ENCODE measurements at places on chromosomes 12 and 14.

DNA sequence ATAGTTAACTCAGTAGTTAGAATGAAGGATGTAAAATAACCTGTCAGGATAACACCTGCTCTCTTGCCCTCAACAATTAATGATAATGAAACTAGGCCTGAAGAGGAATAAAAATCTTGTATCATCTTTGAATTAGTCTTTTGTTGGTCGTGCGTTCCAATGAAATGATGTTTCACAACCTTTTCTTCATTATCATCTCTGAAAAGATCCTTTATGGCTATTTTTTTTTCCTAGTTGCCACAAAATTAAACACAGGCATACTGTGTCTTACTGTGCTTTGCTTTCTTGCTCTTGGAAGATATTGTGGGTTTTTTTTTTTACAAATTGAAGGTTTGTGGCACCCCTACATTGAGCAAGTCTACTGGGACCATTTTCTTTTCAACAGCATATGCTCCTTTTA lies 128.6 kb downstream of the BICD1 start:
- no peak for DNase-seq

GRCh38 chr12:95673576-95673975 lies 117.0 kb downstream of the NTN4 start:
- no peak for DNase-seq

DNA sequence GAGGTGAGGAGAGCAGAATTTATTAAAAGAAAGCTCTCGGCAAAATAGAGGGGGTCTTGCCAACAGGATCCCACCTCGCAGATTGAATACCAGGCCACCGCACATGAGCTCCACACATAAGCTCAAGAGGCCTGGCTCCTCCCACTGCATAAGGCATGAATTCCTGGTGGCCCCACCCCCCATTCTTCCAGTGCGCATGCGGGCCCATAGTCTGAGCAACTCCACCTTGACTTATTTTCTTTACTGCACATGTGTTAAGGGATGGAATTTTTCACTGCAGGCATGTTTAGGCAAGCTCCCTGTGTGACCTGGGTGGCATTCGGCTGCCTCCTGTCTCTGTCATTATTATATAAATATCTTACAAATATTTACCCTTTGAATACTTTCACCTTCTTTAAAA lies 412.5 kb downstream of the RMST start:
- no peak for DNase-seq

- no peak for DNase-seq
Measured at GRCh38 chr14:102750376-102750775, 26.9 kb upstream of the TRAF3 start.

GRCh38 chr12:10048526-10048925 lies 18.0 kb downstream of the CLEC9A start:
- DNase-seq: no peak

DNA sequence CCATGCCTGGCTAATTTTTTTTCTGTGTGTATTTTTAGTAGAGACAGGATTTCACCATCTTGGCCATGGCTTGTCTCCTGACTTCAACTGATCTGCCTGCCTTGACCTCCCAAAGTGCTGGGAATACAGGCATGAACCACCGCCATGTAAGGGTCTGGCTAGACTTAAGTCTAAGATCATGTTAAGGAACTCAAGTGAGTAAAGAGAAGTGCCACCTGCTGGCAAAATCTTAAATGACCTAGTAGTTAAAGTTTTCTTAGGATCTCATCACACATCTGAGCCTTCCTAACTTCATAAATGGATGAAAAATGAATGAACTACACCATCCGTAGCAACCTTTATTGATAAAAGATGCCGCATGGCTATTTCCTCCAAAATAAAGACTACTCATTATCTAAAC lies 1.7 kb upstream of the C12orf56 start:
- DNase-seq: no peak

- no peak for DNase-seq
Measured at GRCh38 chr12:83052890-83053541, 366.3 kb downstream of the TMTC2 start.

DNA sequence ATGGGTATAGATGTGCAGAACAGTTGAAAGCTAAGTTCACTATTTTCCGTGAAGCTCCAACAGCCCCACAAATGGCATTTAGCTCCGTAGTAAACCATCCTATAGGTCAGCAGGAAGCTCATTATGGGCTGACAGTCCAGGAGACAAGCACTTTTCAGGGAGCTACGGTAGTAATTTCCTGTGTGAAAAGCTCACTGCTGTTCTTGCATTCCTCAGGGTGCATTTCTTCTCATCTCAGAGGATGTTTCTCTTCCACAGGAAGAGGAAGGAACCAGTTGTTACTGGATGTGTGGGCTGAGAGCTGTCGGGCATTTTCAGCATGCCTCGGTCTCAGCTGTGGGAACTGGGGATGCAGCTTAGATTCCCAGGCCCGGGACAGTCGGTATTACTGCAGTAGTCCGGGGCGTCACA lies 72.8 kb downstream of the GALNT4 start:
- DNase-seq: no peak

DNA sequence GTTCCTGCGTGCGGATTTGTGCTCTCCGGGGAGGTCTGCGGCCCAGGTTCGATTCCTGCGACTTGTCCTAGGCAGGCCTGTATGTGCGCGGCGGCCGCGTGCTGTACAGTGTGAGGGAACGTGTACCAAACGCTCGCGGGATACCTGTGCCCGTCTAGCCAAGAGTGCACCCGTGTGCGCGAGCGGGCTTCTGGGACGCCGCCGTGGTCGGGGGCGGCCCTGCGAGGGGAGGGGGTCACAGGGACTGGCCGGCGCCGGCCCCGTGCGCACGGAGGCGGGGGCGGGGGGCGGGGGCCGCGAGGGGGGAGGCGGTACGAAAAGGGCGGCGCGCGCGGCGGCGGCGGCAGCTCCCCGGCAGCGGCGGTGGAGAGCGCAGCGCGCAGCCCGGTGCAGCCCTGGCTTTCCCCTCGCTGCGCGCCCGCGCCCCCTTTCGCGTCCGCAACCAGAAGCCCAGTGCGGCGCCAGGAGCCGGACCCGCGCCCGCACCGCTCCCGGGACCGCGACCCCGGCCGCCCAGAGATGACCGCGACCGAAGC lies at the start of gene DLK1:
TSS of gene DLK1 (plus strand) at position 343 of the 536 bp plus-strand sequence. CDS start at position 520, 177 bp downstream.
- DNase-seq: no peak

GRCh38 chr14:31536201-31536960 lies 24.8 kb upstream of the NUBPL start:
- no peak for DNase-seq

DNA sequence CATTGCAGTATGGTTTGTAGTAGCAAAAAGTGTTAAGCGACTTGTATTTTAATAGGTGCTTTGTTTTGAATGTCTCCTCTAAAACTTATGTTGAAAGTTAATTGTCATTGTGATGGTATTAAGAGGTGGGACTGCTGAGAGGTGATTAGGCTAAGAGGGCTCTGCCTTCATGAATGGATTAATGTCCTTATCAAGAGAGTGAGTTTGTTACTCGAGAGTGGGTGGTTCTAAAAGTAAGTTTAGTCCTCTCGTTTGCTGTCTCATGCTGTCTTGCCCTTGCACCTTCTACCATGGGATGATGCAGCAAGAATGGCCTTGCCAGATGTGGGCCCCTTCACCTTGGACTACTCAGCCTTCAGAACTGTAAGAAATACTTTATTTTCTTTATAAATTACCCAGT lies 17.4 kb downstream of the ZDHHC17 start:
- no peak for DNase-seq

GRCh38 chr12:25503666-25504065 lies 49.4 kb downstream of the LMNTD1 start:
- no peak for DNase-seq

GRCh38 chr12:107131832-107132616 lies 38.7 kb upstream of the CRY1 start:
- no peak for DNase-seq

DNA sequence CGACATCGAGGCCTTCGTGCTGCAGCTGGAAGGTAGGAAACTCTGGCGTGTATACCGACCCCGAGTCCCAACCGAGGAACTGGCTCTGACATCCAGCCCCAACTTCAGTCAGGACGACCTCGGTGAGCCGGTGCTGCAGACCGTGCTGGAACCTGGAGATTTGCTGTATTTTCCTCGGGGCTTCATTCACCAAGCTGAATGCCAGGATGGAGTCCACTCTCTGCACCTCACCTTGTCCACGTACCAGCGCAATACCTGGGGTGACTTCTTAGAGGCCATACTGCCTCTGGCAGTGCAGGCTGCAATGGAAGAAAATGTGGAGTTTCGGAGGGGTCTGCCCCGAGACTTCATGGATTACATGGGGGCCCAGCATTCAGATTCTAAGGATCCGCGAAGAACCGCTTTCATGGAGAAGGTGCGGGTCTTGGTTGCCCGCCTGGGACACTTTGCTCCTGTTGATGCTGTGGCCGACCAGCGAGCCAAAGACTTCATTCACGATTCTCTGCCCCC lies 1.4 kb downstream of the RIOX1 start:
- DNase-seq: no peak

GRCh38 chr14:61832783-61833182 lies 70.6 kb downstream of the SNAPC1 start:
- no peak for DNase-seq

- peak; percentile 34 for DNase-seq
Measured at GRCh38 chr12:130013771-130014484, 110.1 kb upstream of the TMEM132D start.

GRCh38 chr14:76484355-76484754 lies 108.4 kb downstream of the ESRRB start:
- DNase-seq: no peak

GRCh38 chr12:13103391-13104033 lies at the start of gene GSG1:
Gene GSG1 (minus strand): TSS chr12:13103667. CDS start chr12:13103512, 155 bp downstream.
- peak; percentile 27 for DNase-seq

DNA sequence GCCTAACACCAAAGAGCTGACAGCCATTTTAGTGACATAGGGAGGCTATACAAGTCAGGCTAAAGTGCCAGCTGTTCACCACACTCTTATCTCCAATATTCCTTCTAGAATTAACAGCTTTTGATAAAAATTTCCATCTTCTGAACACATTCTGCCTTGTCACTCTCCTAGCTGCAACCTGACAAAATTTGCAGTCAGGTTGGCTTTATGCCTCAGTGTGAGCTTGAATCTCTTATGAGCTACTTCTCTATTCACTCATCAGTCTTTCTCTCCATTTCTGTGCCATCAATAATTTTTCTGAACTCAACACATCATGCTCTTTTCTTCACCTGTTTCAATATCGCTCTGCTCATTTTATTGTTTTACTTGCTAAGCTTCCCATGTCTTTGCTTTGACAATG lies 50.2 kb downstream of the TMTC1 start:
- no peak for DNase-seq

GRCh38 chr14:65821224-65821753 lies 408.8 kb downstream of the FUT8 start:
- no peak for DNase-seq

DNA sequence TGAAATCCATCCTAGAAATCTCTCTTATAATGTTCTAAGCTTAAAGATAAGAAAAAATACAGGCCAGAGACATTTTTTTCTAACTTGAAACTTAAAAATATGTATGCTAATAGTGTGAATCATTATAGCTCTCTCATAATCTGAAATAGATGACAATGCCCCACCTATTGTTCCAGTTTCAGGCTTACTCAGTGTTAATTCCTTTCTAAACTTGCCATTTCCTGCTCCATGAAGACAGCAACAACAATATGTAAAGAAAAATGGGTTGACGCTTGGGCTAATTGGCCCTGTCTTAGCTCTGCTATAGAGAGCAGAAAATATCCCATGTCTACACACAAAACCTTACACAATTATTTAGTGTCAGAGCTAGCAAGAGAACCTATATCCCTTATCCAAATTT lies 37.1 kb downstream of the LMO3 start:
- DNase-seq: no peak

DNA sequence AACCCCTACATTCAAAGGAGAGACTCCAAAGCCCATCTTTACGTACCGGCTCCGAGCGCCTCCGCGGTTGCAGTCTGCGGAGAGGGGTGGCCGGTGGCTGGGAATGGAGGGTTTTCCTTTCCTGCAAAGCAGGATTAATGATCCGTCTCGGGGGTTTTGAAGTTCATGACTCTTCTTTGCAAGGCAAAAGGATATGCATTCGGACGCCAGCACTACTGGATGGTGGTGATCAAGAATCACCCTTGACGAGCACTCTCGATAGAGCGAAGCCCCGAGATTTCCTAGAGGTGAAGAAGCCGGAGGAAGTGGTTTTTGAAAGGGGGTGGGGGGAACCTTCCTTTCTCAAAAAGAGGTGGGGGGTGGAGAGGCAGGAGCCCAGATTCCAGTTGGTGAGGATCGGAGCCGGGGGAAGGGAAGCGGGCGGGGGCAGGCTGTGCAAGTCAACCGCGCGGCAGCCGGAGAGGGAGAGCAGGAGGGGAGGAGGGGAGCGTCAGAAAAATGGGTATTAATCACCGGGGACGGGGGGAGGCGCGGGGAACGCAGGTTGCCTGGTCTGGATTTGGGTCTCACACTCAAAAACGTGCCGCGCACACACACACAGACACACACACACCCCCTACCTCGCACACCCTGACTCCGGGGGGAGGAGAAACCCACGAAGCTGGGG lies at the start of gene GRIN2B:
TSS of gene GRIN2B (minus strand) at position 307 of the 667 bp plus-strand sequence. CDS start 115,394 bp downstream, outside the sequence.
- no peak for DNase-seq

GRCh38 chr14:105126981-105127329 lies 41.6 kb downstream of the JAG2 start:
- no peak for DNase-seq

DNA sequence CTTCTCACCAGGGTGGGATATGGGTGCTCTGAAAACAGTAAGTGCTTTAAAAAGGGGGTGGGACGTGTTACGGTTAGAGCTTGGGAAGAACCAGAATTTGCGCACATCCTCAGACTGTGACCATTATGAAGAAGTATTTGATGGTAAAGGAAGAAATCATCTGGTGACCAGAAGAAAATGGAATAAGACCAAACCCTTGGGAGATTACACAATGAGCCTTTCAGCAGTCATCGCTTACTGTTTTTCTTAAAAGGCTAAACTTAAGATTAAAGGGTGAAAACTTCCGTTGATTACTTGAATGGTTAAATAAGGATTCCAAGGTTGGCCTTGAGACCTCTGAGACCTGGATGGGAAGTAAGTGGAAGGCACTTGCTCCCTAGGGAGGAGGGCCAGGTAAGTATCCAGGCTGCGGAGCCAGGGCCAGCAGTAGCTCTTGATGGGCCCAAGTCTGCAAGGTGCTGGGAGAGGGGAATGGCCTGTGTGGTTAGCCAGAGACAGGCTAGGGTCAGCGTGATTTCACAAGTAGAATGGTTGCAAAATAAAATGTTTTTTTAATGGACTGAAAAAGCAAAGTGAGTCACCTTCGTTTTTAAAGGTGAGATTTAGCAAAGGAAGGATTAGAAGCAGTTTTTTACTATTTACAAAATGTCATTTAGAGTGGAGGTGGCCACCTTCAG lies 13.0 kb upstream of the ISM2 start:
- DNase-seq: no peak

- DNase-seq: peak; percentile 44
Measured at GRCh38 chr12:10749700-10750384, 26.7 kb upstream of the YBX3 start.

GRCh38 chr12:118119449-118119879 lies 15.7 kb upstream of the VSIG10 start:
- no peak for DNase-seq

- DNase-seq: no peak
Measured at GRCh38 chr12:93183940-93184671, 193.6 kb upstream of the NUDT4 start.
